ENCODE measurements at places on chromosomes 3 and 15.

- DNase-seq, result no peak
Observed at GRCh38 chr3:141537856-141538255, 51.0 kb downstream of the RASA2 start.

DNA sequence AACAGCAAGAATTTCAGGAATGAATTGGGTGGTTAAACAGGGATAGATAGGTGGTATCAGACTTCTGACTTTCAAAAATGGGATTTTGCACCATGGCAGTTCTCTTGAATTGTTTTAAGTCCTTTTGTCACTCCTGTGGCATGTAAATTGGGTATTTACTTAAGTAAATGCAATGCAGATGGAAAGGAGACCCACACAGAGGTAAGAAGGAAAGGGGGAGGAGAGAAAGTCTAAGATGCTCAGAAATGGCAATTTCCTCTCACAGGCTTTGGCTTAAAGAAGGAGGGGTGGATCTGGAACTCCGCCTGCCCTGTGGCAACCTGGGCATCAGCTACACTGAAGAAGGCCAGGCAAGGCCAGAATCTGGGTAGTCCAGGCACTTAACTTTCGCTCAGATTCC, 197.1 kb upstream of the UBE2E1 start:
- DNase-seq, result no peak

GRCh38 chr15:68900027-68900426, 30.3 kb upstream of the SPESP1 start:
- no peak for DNase-seq

- DNase-seq, result peak; percentile 77
Observed at GRCh38 chr3:120350401-120350941, 1.3 kb upstream of the LRRC58 start.

GRCh38 chr15:73952913-73953750, 26.9 kb downstream of the LOXL1 start:
- no peak for DNase-seq

DNA sequence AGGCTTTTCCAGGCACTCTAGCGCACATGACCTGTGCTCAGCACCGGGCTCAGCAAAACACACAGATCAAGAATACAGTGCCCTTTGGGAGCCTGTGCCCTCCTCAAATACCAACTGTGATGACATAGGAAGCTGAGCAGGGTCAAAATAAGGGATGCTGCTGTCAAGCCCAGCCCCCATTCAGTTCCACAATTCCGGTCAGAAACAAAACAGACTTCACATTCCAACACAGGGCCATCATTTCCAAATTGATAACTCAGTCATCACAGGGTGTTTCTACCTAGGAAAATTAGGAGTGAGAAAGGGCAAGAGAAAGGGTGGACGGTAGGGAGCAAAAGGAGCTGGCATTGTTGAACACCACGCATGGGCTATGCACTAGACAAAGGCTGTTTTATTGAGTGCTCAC, 158.4 kb upstream of the CCDC54 start:
- DNase-seq, result no peak

- no peak for DNase-seq
Observed at GRCh38 chr3:104546301-104546700, 820.4 kb upstream of the ALCAM start.

GRCh38 chr3:152416808-152417580, 148.3 kb downstream of the MBNL1 start:
- no peak for DNase-seq

DNA sequence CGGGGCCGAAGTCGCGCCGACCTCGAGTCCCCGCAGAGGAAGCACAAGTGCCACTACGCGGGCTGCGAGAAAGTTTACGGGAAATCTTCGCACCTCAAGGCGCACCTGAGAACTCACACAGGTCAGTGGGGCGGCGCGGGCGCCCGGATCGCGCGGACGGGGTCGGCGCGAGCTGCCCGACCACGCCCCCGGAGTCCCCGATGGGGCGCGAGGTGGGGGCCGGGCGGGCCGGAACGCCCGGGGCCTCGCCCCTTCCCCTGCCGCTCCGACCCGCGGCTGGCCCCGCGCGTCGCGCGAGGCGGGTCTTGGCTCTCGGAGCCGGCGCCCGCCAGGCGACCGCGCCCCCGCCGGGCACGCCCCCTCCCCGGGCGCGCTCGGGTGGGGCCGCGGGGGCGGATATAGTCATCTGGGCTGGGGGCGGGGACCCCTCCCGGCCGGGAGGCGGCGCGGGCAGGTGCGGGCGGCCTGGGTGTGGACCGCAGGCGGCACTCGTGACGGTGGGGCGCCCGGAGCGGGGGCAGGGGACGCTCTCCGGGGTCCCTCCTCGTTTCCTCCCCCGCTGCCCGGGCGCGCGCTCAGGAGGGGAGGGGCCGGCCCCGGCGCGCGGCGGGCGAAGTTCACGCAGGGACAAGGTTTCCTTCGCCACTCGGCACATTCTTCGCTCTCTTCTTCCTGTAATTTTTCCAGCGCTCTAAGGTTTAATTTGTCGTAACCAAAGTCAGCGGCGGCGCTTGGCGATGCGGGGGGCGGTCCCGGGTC, 1.2 kb downstream of the KLF13 start:
- DNase-seq, result peak; percentile 44

- DNase-seq, result no peak
Observed at GRCh38 chr15:101180620-101181307, 71.1 kb downstream of the CHSY1 start.

DNA sequence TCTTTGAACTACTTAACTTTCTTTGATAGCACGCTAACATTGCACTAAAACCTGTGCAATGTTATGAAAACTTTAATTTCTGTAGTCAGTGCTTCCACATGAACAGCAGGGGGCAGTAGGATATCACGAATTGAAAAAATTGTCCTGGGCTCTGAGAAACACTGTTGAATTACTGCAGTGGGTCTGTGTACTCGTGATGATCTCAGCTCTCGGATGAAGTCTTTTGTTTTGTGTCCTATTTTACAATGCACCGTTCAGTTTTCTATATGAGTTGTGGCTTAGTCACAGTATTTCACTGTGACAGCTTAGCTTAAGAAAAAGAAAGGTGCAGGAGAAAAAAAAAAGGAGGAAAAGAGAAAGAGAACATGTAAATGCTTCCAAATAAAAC, 141.3 kb upstream of the CCDC54 start:
- DNase-seq, result peak; percentile 92

DNA sequence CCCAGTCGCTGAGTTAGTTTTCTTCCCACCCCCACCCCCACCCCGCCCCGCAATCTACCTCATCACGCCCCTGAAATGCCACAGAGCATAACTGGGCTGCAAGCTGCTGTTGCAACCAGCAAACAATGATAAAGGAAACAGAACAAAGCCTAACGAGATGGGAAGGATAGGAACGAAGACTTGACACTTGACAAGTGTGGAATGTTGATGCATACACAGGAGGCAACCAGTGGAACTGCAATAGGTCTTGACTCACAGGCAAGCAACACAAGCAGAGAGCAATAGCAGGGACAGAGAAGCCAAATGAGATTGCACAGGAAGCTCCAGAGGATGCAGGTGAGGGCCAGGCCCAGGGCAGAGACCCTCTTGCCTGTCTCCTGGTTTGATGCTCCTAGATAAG, 225.9 kb downstream of the IGSF11 start:
- DNase-seq, result no peak

DNA sequence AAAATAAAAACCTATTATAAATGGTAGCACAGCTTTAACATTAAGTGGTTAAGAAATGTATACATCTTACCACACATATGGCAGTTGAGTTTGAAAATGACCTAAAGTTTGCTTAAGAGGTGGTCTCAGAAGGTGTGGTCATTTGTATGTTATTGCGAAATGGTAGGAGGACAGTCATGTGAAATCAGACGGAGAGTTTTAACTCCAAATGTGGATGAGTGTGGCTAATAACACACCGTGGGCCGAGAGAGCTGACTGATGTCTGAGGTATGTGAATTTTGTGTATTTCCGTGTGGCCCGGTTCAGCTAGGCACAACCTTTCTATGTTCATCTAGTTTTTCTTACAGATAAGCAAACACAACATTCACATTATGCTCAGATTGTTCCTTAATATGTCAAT, 71.9 kb downstream of the ARNT2 start:
- DNase-seq, result no peak

DNA sequence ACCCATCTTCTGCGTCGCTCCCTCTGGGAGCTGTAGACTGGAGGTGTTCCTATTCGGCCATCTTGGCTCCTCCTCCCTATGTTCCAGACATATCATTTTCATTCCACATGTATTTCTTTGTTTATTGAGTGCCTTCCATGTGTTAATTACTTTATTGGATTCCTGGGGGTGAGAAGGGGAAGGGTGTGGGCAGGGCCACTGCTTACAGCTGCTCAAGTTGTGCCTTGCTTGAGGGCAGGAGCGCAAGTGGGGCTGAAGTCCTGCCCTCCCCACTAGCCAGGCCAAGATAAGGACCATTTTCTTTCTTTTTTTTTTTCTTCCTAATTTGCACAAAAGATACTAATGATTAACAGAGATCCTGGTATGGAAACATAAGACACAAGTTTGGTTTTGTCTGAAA, 224.8 kb downstream of the LPP start:
- no peak for DNase-seq

DNA sequence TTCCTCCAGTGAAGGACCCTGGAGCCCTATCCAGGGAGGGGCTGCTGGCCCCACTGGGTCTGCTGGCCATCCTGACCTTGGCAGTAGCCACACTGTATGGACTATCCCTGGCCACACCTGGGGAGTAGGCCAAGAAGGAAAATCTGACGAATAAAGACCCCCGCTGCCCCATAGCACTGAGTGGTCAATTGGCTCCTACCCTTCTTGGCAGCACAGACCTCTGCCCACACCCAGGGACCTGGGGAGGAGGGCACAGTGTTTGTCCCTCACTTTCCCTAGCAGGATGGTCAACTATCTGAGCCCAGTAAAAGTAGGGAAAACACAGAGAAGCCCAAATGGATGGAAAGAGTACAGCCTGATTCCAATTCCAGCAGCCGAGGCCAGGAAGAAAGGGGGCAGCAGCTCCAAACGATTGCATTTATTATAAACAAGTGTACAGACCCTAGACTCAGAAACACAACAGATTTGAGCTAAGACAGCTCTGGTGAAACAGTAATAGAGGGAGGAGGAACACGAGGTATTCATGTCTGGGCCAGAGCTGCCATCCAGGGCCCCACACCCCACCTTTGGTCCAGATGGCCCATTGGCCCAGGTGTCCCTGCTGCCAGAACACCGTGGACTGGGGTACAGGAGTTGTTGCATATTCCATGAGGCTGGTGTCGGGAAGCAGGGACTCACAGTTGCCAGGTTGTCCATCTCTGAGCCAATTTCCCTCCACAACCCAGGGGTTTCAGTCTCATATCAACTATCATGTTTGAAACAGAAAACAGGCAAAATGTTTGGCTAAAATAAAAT, 21.1 kb downstream of the ATRIP start:
- DNase-seq, result no peak

DNA sequence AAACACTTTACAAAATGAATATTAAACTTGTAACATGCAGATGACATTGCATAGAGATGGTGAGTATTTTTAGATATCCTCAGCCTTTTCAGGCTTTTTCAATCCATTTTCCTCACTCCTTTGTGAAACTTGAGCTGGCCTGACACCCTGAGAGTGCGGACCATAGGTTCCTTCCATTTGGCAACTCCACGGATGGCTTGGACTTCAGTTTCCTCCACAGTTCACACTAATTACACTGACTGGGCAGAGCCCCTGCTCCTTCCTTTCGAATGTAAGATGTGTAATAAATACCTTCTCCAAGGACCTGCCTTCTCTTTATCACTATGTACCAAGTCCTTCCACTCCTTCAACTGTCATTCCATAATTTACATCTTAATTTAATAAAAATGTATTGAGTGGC, 141.7 kb upstream of the LRIG1 start:
- no peak for DNase-seq

DNA sequence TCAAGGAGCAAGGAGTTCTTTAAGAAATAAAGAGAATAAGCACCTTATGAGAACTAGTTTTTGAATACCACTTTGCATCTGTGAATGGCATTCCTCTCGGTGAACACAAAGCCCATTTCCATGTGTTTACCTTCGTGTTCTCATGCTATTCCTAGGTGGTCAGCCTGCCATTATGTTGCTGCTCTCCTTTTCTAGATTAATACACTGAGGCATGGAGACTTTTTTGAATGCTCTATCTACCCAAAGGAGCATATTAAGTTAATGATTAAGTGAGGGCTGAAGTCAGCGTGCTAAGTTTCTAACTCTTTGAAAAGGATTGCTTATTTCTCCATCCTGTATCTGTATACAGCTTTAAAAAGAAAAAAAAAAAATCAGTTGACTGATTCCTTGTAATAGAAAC, 394.5 kb downstream of the MECOM start:
- DNase-seq, result no peak

GRCh38 chr3:194682694-194683310, 2.9 kb upstream of the FAM43A start:
- peak; percentile 88 for DNase-seq

GRCh38 chr3:188878076-188878475, 293.7 kb upstream of the TPRG1 start:
- no peak for DNase-seq

DNA sequence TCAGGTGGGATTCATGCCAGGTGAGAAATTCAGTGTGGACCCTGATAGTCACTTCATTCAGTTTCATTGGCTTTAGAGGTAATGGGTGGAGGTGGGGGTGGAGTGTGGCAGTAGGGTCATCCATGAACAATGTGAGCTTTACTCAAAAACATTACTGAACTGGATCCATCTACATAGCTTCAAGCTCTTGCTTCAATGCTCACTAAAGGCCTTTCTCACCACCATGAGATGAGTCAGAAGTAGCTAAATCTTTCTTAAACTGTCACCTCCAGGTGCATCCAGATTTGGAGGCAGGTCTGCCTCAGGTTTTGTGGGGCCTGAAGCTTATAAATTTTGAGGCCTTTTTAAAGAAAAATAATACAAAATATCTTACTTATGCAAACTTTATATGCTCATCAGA, 363.6 kb downstream of the CHST2 start:
- no peak for DNase-seq

DNA sequence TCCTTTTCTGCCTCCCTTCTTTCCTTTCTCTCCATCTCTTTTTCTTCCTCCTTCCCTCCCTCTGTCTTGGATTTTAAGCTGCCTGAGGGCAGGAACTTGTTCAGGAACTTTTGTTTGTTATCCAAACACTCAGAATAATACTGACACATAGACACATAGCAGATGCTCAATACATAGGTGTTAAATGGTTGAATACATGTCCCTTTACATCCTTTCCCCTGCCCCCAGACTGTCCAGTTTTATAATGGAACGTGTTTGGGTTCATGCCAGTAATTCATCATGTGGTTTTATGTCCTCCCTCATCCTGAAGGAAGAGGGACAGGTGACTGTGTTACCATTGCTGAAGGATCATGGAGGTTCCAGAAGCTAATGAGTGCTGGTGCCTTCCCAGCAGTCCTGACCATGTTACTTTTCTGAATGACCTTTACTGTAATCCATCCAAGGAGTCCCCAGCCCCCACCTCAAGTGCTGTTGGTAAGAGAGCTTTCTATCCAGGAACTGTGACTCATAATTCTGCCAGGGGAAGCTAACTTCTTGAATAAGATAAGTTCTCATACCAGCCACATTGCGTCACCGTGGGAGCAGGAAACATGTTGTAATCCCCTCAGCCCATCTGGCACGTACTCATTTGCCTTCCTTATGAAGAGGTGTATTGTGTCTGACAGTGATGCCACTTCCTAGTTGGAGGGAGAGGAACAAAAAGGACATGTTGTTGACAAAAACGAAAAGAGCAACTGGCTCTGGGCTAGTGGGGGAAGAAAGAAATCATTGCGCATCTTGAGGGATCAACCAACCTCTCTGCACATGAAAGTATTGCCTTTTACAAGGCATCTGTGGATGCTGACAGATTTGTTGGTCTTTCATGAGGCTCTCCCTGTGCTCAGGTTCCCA, 52.4 kb downstream of the IL1RAP start:
- DNase-seq, result peak; percentile 99

Data from astrocyte of the spinal cord (primary cell).